ENCODE measurements at places on chromosomes 1 and 21. TPM values are rescaled to one million over a fixed set of nuclear protein-coding genes. Genes with fewer than 3 reads are reported as not detected.
A peak's percentile ranks its signal among the peaks of the same experiment; 100 is the strongest.

DNA sequence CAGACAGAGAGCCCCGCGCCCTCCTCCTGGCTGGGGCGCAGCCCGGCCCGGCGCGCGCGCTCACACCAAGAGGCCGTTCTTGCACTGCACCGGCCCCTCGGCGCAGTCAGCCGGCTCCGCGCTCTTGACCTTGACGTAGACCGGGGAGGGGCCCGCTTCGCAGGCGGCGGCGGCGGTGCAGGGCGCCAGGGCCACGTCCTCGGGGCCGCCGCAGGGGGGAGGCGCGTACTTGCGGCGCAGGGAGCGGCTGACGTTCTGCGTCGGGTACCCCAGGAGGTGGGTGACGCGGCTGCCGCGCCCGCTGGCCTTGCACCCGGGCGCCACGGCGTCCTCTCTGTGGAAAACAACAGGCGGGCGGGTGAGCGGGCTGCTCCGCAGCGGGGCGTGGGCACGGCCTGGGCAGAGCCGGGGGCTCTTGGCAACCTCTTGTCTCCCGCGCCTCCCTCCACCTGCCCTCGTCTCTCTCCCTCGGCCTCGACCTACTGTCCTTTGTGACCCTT lies 7.7 kb downstream of the VSIG8 start:
- DNase-seq = peak; percentile 53
- H3K4me3 ChIP-seq = no peak overlapping the region
- H3K27ac ChIP-seq = no peak overlapping the region
- H3K27me3 ChIP-seq = no peaks in the 10 kb centered on the region
- peaks cover 13% of the 10 kb centered on the region for H3K4me1 ChIP-seq

Gene EPS8L3
- total RNA-seq = 0.42 TPM

Gene DCDC2B
- total RNA-seq = not detected

- H3K27me3 ChIP-seq = peaks cover 21% of the 10 kb centered on the region
- H3K27ac ChIP-seq = no peak overlapping the region
- DNase-seq = no peak
Measured at GRCh38 chr21:31342348-31342747, 1.7 kb downstream of the TIAM1 start.

DNA sequence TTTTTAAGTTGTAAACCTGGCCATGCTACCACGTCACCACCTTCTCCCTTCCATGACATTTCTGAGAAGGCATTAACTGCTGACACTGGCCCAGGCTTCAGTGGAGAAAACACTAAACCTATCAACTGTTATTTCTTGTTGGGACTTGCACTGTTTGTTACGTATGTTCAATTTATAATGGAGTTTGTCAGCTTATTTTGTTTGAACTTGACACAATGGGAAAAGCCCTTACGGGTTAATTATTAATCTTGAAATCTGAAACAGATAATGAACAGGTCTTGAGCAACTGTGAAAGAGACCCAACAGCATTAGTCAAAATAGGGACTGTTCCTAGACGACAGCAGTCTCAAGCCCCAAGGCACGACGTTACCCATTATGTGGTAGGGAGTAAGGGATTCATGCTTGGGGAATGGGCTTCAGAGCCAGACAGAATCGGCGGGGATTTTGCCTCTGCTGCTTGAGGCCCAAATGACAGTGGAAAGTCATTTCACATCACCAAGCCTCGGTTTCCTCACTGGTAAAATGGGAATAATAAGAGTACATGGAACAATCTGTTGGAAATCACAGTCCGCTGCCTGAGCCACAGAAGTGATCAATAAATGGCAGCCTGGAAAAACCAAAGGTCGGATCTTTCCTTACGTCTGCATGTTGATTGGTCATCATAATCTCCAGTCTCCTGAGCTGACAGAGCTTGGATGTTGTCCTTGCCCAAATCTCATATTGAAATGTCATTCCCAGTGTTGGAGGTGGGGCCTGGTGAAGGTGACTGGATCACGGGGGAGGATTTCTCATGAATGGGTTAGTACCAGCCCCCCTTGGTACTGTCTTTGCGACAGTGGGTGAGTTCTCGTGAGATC lies 44.5 kb downstream of the TIAM1 start:
- H3K27ac ChIP-seq = no peak overlapping the region
- peaks cover 20% of the 10 kb centered on the region for H3K27me3 ChIP-seq
- DNase-seq = no peak

GRCh38 chr1:14728516-14728915 lies 130.0 kb downstream of the KAZN start:
- no peak overlapping the region for H3K4me3 ChIP-seq
- no peaks in the 10 kb centered on the region for H3K4me1 ChIP-seq
- DNase-seq = no peak
- H3K27me3 ChIP-seq = peaks cover 37% of the 10 kb centered on the region

DNA sequence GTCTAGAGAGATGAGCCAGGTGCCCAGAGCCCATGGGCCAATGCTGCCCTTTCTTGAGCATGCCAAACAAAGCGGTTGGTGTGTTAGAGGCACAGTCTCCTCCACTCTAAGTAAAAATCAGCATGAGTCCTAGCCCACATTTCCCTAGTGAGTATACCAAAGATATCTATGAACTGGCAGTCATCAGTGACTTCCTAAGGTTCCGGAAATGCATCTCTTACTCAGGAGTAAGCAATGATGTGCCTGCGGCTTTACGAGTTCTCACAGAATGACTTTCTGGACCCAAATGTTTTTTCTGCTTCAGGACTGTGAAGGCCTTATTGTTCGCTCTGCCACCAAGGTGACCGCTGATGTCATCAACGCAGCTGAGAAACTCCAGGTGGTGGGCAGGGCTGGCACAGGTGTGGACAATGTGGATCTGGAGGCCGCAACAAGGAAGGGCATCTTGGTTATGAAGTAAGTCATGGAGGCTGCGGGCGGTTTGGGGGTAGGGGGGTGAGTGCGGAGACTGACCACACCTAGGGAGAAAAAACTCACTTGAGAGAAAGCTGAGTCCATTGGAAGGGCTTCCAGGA lies 9.2 kb downstream of the PHGDH start:
- H3K27me3 ChIP-seq = no peaks in the 10 kb centered on the region
- H3K36me3 ChIP-seq = peaks cover 14% of the 10 kb centered on the region
- H3K4me1 ChIP-seq = no peaks in the 10 kb centered on the region
- no peak overlapping the region for H3K4me3 ChIP-seq

Gene ADORA3
- total RNA-seq = not detected

Gene TSEN15
- 81.9 TPM for total RNA-seq

- no peaks in the 10 kb centered on the region for H3K4me1 ChIP-seq
- no peak for DNase-seq
- no peak overlapping the region for H3K27ac ChIP-seq
- H3K27me3 ChIP-seq = no peaks in the 10 kb centered on the region
Measured at GRCh38 chr1:98086156-98086555, 165.3 kb upstream of the DPYD start.

GRCh38 chr1:184019506-184019905 lies 18.0 kb downstream of the COLGALT2 start:
- no peaks in the 10 kb centered on the region for H3K27me3 ChIP-seq
- H3K27ac ChIP-seq = no peak overlapping the region
- no peak for DNase-seq
- no peaks in the 10 kb centered on the region for H3K36me3 ChIP-seq
- H3K4me3 ChIP-seq = no peak overlapping the region

Gene LCE2B
- total RNA-seq = not detected

Measured in K562 (cell line).